ENCODE measurements at places on chromosomes 16 and 17.

- peak; percentile 34 for DNase-seq
Observed at GRCh38 chr16:56866955-56867830, 2.2 kb downstream of the SLC12A3 start.

GRCh38 chr16:86747761-86748160, 169.4 kb downstream of the FOXL1 start:
- DNase-seq, result no peak

- no peak for DNase-seq
Observed at GRCh38 chr17:69198238-69198637, 30.4 kb downstream of the ABCA10 start.

GRCh38 chr17:16155536-16155935, 59.8 kb downstream of the NCOR1 start:
- no peak for DNase-seq

DNA sequence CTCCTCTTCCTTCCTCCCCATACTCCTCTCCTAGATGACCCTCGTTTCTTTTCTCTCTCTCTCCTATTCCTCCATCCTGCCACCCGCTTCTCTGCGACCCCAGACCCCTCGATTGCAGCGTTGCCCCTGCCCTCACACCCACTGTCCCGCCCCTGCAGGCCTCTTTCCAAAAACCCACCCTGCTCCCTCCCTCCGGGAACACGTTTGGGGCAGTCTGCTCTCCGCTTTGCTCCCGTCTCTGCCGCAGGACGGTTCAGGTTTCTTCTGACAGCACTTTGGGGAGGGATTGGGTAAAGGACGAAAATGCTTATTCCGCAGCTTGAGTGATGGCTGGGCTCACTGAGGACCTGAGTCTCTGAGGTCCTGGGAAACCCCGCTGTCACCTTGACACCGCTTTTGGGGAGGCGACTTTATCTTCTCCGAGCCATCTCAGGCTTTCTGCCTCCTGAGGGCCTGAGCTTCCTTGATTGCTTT, 690 bp downstream of the NDE1 start:
- no peak for DNase-seq

DNA sequence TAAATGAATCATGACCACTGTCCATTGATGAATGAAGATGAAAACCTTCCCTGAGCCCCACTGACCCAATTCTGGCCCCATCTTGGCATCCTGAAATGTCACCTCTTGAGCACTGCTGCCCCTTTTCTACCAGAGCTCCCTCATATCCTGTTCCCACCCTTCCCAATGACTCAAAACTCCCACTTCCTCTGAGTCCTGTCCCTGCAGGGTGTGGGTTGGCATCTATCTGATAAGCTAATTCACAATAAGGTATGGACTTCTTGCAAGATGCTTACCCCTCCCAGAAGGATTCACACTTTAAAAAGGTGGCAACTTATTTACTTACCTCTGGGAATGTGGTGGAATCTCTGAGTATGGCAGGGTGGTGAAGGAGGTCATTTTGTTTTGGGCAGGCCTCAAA, 13.3 kb upstream of the CSNK2A2 start:
- no peak for DNase-seq

All from astrocyte (in vitro differentiated cells and primary cell).